ENCODE measurements at places on chromosomes 5 and 9.
A peak's percentile ranks its signal among the peaks of the same experiment; 100 is the strongest.

GRCh38 chr9:92561374-92562330, 25.9 kb upstream of the ECM2 start:
- DNase-seq, result peak; percentile 56

GRCh38 chr9:118170032-118170955, 466.1 kb downstream of the TLR4 start:
- peak; percentile 5 for DNase-seq

DNA sequence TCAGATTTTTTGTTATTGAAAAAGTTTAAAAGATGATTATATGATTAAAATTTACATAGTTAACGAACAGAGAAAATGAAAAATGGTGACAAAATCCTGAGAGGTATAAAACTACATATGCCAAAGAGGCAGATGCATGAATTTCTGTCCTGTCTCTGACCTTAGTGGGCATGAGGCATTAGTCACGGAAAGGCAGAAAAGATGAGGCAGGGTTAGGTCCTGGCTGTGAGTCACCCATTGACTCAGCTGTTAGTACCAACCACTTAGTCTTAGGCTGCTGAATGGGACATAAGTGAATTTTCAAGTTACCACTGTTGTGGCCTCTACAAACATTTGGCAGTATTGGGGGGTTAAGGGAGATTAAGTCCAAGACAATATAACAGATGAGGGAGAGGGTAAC, 33.1 kb downstream of the RASA1 start:
- DNase-seq, result peak; percentile 94

- DNase-seq, result no peak
These were observed 70.3 kb upstream of the SH3PXD2B start for GRCh38 chr5:172524573-172525021.

DNA sequence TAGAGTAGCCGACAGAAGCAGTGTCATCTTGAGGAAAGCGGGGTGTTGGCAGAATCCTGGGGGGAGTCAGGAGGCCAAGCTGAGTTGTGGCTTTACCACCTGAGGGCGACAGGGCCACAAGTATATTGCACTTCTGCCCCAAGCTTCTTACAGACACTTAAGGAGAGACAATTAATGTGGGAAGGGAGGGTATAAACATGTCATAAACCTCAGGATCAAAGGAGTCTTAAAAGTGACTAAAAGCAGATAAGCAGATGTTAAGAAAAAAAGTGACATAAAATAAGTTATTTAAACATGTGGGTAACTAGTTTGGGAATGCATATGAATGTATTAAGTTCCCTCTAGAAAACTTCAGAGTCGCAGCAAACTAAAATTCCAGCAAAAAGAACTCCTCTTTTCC, 63.9 kb downstream of the ERAP1 start:
- DNase-seq, result no peak
